Gastrocnemius medialis (tissue), 4 donors: ENCODE measurements at places on chromosomes 6 and 20. TPM values are rescaled to one million over a fixed set of nuclear protein-coding genes. Genes with fewer than 3 reads are reported as not detected.

DNA sequence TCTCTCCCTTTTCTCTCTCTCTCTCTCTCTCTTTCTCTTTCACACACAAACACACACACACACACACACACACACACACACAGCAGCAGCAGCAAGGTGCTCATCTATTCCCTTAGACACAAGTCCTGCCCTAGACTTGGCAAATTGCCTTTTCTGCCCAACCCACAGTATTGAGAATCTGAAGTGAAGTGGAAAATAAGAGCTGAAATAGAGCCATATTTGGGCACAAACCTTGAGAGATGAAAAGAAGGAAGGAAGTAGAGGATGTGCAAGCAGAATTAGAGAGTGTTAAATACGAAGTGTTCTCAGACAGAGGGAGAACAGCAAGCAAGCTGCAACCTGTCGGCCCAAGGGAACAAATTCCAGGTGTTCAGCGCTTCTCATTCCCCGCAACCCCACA is 557.5 kb upstream of the NOX3 start:
- DNase-seq: no peak

DNA sequence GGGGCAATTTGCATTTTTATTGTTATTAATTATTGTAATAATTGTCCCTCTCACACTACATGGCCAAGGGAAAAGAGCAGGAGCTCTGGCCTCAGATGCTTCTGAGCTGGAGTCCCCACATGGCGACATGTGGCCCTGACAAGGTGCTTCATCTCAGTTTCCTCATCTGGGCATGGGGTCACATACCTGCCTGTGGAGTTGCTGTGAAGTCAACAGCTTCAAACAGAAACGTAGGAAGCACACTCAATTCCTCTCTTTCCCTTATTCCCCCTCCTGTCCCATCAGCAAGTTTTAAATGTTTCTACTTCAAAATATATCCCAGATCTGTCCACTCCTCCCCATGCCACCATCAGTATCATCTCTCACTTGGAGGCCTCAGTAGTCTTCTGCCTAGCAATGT is 8.7 kb downstream of the CPNE5 start:
- no peak for DNase-seq

DNA sequence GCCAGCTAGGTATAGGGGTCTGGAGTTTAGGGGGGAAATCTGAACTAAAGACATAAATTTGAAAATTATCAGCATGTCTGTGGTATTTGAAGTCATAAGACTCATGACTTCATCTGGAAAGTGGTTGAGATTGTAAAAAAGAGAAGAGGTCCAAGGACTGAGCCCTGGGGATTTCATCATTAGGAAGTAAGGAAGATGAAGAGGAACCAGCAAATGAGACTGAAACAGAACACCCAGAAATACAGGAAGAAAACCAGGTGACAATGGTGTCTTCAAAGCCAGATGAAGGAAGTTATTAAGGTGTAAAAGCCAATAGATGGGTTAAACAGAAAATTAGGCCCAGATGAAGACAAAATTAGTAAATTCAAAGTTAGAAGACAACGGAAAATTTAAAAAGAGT is 49.1 kb upstream of the UBR2 start:
- no peak for DNase-seq

DNA sequence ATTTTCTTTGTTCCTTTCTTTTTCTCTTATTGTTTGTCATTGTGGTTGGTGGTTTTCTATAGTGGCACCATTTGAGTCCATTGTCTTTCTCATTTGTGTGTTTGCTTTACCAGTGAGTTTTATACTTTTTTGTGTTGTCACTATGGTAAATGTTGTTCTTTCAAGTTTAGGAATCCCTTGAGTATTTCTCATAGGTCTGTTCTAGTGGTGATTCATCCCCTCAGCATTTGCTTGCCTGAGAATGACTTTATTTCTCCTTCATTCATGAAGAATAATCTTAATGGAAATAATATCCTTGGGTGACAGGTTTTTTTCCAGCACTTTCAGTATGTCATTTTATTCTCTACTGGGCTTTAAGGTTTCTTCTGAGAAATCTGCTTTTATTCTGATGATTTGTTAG is 209.2 kb upstream of the ASCC3 start:
- no peak for DNase-seq

The GNAS-AS1 gene
- not detected for total RNA-seq

The R3HDML gene
- total RNA-seq: not detected

The NNAT gene
- not detected for total RNA-seq

The SNX5 gene
- 49.8 TPM for total RNA-seq
